ENCODE measurements at places on chromosomes 7 and 10. TPM values are rescaled to one million over a fixed set of nuclear protein-coding genes. Genes with fewer than 3 reads are reported as not detected.

RPEL1 gene
- total RNA-seq: not detected

GIMAP1 gene
- 5.4 TPM for total RNA-seq

OR6V1 gene
- not detected for total RNA-seq

CCDC201 gene
- total RNA-seq: not detected

PKD2L1 gene
- total RNA-seq: 1.1 TPM

OR2A42 gene
- total RNA-seq: 1.3 TPM

IGF2BP3 gene
- 1.6 TPM for total RNA-seq

HMX3 gene
- total RNA-seq: not detected

Data from aorta (tissue), 5 donors.